SHP77 (cell line): ENCODE measurements at places on chromosomes 6 and 20.

- no peak for DNase-seq
Measured at GRCh38 chr6:33339193-33339592, 21.6 kb upstream of the ZBTB22 start.

GRCh38 chr20:36929290-36929689, 22.2 kb downstream of the SAMHD1 start:
- DNase-seq = no peak

DNA sequence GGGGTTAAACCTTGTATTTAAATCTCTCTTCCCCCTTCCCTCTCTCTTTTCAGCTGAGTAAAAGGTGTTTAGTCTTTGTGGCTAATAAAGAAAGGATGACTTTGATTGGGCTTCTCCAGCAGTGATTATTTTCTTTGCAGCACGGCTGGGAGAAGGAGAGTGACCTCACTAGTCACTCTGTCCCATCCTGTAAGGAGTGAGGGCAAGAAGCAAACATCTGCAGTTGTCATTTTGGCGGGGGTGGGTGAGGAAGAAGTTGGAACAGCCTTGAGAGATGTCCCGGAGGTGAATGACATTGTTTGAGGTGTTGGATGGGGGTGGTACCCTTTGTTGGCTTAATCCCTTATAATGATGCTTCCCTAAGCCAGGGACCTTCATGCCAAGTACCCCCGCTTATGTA, 223.6 kb downstream of the EYA2 start:
- DNase-seq = no peak

DNA sequence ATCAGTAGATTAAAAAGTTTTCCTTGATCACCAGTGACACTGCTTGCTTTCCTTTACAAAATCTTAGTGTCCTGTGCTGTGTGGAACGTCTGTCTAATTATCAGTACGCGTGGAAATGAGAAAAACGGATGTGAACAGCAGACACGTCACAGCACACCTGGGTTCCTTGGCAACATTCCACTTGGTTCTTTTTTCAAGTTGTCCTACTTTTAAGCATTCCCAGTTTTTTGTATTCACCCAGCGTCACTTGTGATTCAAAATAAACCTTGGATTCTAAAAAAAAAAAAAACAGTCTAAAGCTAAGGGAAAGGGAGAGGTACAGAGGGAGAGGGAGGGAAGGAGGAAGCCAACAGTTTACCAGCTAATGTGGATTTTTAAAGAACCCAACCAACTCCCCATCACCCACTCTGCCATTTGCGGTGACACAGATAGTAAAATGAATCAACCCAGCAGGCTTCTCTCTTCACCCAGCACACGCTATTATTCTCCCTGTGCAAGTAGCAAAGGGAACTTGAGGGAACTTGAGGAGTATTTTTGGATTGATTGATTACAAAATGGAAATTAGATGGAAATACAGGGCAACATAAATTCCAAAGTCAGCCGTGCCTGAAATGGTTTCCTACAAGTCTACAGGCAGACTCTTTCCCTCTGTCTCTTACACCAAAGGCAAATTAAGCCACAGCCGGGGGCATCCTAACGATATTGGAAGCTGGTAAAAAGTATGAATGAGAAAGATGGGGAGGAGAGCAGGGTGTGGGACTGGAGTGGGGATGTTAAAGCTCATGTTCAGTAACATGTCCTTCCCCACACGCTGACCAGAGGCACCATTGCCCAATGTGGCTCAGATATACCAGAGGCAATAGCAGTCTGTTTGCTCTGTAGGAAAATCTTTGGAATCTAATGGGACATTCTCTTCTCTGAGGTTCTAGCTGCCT, 129.8 kb downstream of the SASH1 start:
- DNase-seq = no peak

DNA sequence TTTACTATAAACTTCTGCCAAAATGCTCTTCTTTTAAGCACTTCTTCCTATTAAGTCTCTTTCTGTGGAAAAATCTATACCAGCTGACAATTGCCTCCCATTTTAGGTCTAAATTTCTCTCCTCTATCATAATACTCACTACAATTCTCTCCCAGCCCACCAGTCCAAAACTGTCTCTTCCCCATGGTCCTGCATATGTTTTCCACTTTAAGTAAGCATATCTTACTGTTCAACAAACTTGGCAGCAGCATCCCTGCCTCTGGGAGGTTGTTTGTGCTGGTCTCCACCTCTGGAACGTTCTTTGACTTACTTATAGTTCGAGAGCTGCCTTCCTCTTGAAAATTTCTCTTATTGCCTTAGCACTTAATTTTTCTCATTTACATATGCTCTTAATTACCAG, 180.5 kb downstream of the COL12A1 start:
- no peak for DNase-seq

DNA sequence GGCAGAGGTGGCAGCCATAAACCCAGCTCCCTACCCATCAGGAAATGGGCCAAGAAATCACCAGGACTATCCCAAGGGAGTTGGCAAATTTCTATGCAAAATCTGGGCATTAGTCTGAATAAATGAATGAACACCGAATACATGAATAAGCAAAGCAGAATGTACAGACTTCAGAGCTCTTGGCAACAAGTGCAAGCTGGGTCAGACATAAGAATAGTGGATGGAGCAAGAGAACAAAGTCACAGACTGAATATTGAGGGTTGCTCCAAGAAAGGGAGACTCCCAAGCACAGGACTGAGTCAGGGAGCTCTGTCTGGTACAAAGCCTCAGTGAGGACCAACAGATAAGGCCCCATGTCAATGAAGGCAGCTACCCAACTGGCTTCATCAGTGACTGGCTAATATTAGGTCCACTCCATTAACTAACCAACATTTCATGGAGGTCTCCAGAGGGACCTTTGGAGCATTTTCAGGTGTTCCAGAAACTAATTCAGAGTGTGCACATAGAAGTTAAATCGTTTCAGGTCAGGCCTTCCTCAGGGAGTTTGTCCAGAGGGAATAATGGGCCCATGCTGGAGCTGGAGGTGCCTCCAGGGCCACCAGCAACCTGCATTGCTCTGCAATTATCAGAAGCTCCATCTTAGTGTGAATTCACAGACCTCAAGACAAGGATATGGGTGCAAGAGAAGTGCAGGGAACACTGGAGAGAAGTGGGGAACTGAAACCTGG, 191.5 kb upstream of the RALGAPA2 start:
- DNase-seq = no peak

DNA sequence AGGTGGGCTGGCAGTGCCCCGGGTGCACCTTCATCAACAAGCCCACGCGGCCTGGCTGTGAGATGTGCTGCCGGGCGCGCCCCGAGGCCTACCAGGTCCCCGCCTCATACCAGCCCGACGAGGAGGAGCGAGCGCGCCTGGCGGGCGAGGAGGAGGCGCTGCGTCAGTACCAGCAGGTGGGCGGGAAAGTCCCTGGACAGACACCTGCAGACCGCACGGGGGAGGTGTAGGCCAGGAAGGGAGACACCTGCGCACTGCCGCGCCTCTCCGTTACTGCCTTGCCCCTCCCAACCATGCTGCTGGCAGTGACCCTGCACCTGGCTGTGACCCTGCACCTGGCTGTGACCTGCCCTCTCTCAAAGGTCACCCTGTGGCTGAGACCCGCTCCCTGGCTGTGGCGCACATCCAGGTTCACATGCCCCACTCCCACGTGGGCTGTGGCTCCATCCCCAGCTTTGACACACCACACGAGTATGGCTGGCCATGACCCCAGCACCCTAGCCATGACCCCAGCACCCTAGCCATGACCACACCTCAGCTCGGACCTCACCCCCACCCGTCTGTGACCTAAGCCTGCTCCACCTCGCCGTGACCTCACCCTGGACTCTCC, 11.6 kb downstream of the RBCK1 start:
- no peak for DNase-seq

DNA sequence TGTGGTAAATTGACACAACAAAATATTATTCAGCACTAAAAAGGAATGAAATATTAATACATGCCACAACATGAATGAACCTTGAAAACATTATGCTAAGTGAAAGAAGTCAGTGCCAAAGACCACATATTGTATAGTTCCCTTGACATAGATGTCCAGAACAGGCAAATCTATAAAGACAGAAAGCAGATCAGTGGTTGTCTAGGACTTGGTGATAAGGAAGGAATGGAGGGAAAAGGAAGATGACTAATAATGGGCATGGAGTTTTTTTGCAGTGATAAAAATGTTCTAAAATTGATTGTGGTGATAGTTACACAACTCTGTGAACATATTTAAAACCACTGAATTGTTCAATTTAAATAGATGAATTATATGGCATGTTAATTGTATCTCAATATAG, 32.5 kb downstream of the TBX18 start:
- DNase-seq = no peak

- DNase-seq = peak; percentile 65
Measured at GRCh38 chr6:76633259-76633658, 560.8 kb upstream of the IMPG1 start.

DNA sequence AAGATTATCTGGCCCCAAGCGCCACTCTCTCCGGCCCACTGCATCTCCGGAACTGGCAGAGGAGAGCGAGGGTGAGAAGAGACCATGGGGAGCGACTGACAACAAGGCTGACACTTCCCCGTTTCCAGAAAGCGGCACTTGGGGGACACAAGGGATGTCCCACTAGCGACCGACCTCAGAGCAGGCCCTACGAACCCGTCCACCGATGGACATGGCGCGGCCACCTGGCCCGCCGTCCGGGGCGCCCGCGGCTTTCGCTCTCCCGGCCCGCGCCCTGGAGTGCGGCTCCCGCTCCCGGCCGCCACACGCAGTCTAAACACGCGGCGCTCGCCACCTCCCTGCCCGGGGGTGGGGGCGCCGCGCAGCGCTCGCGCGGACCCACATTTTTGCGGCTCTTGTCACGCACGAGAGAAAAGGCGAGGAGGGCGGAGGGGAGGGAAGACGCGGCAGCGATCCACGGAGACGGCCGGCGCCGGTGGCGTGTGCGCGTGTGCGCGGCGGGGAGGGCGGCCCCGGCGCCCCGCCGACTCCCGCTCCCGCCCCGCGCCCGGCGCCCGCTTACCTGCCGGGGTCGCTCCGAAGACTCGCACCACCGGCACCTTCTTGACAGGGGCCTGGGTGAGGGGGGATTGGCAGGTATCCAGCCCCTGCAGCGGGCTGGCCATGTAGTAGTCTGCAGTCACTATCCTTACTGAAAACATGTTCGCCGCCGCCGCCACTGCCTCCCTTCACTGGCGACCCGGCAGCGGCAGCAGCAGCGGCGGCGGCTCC, 645 bp downstream of the REV3L start:
- DNase-seq = peak; percentile 14

DNA sequence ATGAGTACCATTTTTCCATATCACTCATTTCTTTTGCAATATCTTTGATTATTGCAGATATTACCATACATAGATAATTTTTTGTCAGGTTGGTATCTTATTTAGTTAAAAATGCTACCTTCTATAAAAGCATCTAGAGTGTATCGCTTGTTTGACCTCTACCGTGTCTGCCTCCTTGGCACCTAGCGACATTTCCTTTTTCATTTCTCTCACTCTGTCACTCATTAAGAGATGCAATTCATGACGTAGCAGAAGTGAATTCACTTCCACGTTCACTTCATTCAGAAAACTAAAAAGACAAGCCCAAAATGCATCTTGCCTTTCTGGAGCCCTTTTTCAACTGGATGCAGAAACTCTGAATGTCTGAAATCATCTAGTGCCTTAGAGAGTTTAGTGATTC, 172.9 kb downstream of the MMS22L start:
- no peak for DNase-seq

- no peak for DNase-seq
Measured at GRCh38 chr6:129393654-129394053, 316.3 kb downstream of the ARHGAP18 start.

DNA sequence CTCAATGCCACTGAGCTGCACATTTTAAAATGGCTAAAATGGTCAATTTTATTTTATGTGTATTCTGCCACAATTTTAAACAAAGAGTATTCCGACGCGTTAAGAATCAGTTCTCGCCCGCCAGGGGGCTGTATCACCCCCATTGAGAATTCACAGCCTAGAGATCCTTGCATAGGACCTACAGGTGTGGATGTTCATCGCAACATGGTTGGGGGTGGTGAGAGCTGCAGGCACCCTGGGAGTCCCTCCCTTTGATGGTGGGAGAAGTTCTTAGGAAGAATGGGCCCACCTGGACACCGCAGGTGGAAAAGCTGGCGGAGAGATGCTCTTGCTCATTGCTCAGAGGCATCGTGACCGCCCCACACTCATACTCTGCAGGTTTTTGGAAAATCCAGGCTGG, 63.5 kb downstream of the SLC2A10 start:
- no peak for DNase-seq

GRCh38 chr6:4613795-4614194, 162.4 kb upstream of the CDYL start:
- peak; percentile 48 for DNase-seq

DNA sequence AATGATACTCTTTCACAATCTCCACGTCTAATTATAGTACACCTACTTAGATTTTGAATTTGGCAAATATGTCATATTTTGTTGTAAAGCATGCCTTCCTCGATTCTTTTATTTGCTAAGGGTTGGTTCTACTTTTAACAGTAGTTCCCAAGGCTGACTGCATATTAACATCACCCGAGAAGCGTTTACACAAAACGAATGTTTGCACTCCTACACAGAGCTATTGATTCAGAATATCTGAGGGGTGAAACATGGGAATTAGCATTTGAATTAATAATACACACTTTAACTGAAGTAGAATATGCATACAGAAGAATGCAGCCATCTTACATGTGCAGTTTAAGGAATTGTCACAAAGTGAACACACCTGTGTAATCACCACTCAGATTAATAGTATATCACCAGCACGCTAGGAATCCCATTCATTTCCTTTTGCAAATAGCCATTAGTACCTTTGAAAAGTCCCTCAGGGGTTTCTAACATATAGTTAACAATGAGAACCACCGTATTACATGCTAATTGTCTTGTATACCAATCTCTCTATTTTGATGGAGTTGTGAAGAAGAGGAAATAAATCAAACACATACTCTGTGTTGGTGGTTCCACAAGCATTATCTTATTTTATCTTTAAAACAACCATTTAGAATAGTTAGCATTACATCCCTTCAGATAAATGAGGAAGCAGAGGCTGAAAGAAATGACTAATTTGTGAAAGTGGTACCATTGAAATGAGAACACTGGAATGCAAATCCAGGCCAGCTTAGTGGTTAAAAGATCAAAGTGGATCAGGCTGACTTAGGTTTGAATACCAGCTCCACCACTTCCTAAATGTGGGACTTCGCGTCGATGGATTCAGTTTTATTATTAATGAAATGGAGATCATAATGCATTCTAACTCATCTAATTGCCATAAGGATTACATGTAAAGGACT, 317.6 kb downstream of the HDGFL1 start:
- no peak for DNase-seq

GRCh38 chr6:41536795-41537758, 9.1 kb upstream of the FOXP4 start:
- peak; percentile 81 for DNase-seq

GRCh38 chr20:15911581-15911980, 661.7 kb downstream of the KIF16B start:
- DNase-seq = no peak
